T-helper 2 cell (primary cell): ENCODE measurements at places on chromosomes 11 and 22.

- no peak for DNase-seq
These were observed 185.3 kb upstream of the CTSC start for GRCh38 chr11:88522624-88523385.

DNA sequence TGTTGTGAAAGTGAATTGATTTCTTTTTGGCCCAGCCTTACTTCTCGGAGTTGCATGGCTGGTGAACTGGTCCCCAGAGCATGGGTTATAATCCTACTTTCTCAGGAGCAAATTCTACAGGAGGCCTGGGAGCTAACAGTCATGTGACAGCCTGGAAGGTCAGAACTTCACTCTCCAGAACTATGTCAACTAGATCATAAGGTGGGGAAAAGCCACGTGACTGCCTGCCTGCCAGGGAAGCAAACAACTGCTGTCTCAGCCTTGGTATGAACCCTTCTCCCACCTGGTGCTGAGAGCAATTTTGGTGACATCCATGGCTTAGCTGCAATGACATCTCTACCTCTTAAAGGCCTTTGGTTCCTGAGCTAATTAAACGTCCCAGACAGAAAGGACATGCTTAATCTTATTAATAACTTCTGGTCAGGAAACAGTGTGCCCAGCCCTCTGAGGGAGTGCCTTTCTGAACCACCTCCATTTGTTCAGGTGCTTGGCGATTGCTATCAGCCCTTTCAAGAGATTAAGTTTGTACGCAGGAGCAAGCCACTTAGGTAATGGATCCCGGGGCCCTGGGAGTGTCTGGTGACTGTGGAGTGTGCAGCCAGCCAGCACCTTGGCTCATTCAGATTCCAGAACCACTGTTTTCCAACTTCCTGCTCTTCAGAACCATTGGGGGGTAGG lies 1.4 kb upstream of the CREB3L1 start:
- DNase-seq = no peak

DNA sequence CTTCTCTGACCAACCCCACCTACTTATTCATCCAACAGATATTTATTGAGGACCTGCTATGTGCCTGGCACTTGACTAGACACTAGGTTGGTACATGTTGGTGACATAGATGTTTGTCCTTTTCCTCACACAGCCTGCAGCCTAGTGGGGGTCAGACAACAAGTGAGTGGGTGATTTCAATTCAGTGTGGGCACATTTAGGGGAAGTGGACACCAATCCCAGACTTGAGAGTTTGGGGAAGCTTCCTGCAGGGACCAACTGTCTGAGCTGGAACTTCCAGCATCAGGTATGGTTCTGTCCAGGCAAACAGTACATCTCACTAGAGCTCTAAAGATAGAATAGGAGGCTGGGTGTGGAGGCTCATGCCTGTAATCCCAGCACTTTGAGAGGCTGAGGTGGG lies 5.8 kb upstream of the BCL9L start:
- DNase-seq = no peak

GRCh38 chr11:85359859-85360258 lies 267.3 kb downstream of the DLG2 start:
- no peak for DNase-seq

GRCh38 chr11:102177126-102177525 lies 66.9 kb downstream of the YAP1 start:
- DNase-seq = no peak

GRCh38 chr11:28910926-28911325 lies 802.7 kb downstream of the METTL15 start:
- DNase-seq = no peak

DNA sequence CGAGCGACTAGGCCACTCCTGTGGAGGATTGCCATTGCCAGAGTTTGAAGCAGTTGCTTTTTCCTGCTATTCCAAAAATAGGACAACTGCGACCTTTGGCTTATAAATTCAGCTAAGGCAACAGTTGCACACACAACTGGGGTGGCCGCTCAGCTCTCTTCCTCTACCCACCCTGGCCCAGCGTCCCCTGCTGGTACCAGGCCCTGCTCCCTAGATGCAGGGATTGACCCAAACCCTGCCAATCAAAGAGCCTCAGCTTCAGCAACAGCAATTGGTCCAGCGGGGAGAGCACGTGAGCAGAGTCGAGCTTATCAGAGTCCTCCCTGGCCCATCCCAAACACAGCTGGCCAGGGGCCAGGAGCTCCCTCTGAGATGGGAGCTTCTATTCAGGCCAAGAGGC lies 22.0 kb upstream of the CABP2 start:
- no peak for DNase-seq

DNA sequence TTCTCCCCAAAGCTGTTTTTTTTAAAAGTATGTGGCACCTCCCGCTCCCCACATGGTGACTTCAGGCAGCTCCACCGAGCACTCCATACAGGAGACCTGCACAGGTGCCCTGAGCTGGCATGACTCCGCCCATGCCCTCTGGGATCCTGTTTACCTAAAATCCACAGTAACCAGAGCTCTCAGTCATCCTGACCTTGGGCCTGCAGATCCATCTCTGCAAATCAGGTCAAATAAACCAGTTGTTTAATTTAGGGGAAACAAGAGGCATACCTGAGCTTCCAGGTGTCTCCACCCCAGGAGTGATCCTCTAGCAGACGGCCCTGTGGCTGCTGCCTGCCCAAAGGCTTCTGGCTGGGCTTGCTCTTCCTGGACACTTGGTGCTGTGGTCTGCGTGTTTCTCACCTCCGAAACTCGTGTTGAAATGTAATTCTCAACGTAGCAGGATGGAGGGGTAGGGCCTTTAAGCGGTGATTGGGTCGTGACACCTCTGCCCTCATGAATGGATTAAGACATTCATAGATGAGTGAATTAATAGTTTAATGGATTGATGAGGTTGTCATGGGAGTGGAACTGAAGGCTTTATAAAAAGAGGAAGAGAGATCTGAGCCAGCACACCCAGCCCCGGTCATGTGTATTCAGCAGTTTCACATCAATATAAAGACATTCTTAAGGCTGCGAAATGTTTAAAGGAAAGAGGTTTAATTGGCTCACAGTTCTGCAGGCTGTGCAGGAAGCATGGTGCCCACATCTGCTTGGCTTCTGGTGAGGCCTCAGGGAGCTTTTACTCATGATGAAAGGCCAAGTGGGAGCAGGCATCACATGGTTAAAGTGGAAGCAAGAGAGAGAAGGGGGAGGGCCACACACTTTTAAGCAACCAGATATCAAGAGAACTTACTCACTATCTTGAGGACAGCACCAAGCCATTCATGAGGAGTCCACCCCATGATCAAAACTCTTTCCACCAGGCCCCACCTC lies 34.1 kb downstream of the LINC01488 start:
- DNase-seq = no peak

DNA sequence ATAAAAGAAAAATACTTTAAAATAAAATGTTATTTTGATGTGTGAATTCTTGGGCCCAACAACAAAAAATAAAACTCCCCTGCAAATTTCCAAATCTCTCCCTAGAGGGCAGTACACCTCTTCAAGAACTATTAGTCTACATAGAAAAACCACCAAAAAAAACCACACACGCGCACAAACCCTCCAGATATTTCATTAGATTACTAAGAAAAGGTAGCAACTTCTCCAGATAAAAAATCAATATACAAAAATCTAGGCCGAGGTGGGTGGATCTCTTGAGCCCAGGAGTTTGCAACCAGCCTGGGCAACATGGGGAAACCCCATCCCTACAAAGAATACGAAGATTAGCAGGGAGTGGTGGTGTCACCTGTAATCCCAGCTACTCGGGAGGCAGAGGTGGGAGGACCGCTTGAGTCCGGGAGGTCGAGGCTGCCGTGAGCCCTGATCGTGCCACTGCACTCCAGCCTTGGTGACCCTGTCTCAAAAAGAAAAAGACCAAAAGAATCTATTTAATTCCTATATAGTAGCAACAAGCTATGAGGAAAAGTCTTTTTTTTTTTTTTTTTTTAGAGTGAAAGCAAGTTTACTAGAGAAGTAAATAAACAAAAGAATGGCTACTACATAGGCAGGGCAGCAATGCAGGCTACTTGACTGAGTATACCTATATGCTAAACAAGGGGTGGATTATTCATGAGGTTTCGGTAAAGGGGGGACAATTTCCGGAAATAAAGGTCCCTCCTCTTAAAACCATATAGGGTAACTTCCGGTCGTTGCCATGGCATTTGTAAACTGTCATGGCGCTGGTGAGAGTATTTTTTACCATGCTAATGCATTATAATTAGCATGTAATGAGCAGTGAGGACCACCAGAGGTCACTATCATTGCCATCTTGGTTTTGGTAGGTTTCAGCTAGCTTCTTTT lies 13.1 kb downstream of the B3GNT6 start:
- peak; percentile 70 for DNase-seq

DNA sequence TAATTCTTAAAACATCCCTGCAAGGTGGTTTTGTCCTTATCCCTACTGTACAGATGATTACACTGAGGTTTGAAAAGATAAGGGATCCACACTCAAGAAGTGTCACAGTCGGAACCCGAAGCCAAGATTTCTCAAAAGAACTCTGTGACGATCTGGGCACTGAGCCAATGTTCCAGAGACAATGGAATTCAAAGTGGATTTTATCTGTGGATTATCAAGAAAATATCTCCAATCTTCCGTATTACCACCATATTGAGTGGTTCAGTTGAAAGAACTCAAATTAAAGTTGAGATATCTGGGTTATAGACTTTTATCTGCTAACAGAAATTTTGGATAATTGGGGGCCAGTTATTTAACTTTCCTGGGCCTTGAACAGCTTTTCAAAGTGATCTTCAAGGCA lies 100.0 kb upstream of the GRAMD1B start:
- no peak for DNase-seq

GRCh38 chr11:72026090-72026489 lies 27.4 kb downstream of the IL18BP start:
- DNase-seq = no peak

DNA sequence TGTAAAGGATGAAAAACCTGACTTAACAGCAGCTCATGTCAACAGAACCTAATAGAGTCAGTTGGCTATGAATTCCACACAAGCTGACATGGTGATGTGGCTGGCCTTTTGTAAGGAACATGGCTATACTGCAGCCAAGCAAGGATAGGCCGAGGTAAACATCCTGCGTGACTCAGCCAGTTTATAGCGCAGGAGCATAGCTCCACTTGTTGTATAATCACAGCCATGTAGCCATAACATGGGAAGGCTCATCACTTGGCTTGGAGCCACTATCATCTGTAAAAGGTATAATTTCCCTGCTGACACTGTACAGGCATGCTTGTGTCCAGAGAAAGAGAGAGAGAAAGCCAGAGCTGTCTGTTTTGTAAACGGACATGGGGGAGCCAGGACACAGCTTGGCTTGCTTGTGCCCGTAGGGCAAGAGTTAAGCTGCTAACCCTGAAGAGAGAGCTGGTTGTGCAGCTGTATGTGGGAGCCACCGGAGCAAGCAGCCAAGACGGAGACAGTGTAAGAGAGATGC lies 104.4 kb upstream of the PLET1 start:
- DNase-seq = no peak

- no peak for DNase-seq
These were observed 1.1 kb upstream of the RAC2 start for GRCh38 chr22:37244922-37245722.

- DNase-seq = no peak
These were observed 110.5 kb downstream of the ATG16L2 start for GRCh38 chr11:72924568-72925190.

DNA sequence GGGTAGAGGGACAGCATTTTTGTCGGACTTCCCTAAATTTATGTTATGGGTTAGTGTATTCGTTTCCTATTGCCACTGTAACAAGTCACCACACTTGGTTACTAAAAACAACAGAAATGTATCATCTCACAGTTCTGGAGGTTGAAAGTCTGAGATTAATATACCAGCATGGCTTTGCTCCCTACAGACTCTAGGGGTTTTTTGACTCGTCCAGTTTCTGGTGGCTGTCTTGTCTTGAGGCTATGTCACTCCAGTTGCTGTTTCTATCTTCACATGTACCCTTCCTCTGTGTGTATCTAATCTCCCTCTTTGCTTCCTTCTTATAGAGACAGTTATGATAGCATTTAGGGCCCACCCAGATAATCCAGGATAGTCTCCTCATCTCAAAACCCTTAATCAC lies 9.1 kb upstream of the CCDC179 start:
- DNase-seq = no peak

- DNase-seq = no peak
These were observed 8.5 kb upstream of the NAALADL1 start for GRCh38 chr11:65066805-65067291.

GRCh38 chr22:44628273-44628672 lies 73.7 kb upstream of the PRR5 start:
- no peak for DNase-seq

DNA sequence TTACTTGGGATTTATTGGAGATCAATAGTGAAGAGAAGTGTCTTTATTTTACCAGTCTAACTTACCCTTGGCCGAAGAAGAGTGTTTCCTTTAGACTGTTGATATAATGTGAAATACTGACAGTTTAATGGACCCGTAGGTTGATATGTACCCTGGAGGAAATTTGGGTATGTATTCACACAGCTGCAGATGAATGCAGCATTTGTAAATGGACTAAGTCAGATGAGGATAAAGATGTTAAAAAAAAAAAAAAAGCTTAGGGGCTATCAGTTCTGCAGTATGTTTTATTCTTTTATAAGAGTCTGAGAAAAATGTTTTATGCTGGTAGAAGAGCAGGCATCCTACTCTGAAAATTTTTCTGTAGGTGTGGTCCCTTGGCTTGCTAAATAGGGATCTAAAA lies 2.7 kb downstream of the REXO2 start:
- DNase-seq = no peak

DNA sequence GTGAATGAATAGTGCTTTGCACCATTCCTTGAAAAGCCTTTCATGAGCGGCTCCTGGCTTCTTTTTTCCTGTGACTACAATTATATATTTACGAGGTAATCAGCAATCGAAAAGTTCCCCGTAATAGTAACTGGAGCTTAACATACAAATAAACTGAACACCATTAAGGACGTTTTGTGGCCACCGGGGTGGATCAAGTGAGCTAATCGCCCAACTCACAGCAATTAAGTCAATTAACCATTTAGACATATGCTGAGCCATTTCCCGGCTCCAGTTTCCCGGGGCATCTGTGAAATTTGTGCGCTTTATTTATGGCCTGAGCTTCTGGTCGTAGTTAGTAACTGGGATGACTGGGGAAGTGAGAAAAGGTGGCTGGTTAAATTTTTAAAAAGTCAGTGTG lies 465.2 kb downstream of the MIAT start:
- DNase-seq = no peak

- DNase-seq = no peak
These were observed 57.7 kb downstream of the SHANK2 start for GRCh38 chr11:71194710-71195109.

- DNase-seq = no peak
These were observed 75.2 kb downstream of the USP47 start for GRCh38 chr11:11916981-11917399.
